ENCODE measurements at places on chromosomes 7 and 10.

DNA sequence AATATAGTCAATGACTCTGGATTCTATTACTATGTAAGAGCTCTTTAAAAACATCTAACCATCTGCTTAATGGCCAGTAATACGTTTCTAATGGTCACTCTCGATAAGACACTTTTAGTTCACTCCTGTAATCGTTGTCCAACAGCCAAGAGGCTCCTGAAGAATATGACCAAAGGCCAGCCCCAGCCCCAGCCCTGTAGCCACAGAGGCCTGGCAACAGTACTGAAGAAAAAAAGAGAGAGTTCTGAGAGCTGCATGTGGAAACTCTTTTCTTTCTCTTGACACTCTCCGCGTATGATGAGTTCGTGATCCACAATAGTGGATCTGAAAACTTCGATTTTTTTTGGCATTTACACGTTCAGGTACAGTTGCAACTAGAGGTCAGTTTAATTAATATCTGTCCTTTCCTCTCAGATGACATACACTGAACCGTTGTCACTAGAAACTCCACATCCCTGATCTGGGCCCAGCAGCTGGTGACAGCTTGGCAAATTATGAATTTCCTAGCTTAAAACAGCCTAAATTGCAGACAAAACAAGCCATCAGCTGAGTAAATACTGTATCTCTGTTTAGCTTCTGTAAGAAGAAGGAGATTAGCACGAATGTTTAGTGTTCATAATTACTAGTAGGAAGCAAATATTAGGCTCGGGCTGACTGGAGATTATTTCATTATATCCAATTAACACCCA is 456.7 kb downstream of the LRMDA start:
- DNase-seq = no peak

DNA sequence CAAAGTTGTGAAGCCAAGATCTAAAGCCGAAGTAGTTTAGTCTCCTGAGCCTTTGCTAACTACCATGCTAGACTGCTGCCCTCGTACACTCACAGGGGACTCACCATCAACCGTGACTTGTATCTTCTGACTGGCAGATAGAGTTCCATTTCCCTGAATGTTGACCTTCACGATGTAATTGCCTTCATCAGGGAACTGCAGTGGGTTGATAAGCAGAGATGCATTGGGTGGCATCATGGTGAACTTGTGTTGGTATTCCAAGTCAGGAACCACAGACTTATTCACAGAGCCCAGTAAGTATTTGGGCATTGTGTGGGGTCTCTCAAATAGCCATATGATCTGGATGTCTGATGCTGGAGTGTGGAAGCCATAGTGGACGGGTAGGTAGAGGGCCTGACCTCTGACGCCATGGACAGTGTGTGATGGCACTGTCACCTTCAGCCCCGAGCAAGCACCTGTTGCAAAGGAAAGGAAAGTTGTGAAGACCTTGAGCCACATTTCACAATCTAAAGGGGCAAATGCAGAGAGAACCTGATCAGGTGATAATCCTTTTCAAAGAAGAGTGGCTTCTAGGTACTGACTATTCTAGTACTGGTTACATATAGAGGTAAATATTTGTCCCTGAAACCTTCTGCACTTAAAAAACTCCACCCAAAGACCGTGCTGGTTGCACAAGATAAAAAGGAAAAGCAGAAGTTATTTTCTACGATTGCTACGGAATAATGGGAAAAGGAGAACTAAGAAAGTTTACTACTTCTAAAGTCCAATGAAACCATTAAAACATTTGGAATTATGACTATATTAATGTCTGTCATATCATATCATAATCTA is 7.1 kb downstream of the HEPACAM2 start:
- no peak for DNase-seq

DNA sequence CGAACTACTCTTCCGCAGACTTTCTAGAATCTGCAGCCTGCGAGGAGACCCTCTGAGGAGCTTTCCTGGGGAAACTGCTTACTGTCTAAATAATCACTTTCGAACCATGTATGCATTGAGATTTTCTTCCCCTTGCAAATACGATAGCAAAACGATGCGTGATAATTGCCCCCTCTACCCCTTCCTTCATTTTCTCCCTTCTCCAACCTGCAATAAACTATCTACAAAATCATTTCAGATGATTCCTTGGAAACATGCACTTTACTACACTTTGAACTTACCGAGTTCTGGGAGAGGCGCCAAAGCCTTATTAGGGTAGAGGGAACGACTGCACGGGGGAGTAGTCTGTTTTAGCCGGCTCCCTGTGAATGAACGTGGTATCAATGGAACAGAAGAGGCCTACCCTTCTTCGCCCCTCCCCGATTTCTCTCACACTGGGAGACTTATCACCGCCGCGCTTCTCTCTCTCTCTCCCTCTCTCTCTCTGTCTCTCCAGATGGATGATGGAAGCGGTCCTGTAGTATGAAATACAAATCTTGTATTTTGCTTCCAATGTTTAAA is at the start of gene FGFBP3:
FGFBP3 (minus strand) TSS at position 370 of the 561 bp plus-strand sequence. CDS start 517 bp downstream, outside the sequence.
- DNase-seq = peak; percentile 4

DNA sequence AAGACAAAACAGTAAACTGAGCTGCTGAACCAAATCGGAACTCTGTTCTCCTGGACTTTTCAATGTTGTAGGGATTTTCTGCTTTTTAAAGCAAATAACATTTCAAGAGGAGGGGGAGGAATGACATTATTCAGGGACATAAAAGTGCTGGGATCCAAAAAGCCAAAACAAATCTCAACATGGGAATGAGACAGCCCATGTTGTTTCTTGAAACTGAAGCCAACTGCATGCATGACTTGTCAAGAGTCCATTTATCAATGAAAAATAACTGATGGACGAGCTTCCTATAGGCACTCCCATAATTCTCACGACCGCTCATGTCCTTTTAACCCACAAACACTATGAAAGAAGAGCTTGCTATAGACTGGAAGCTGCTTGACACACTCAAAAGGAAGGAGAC is 27.8 kb downstream of the FAM53B start:
- DNase-seq = no peak

DNA sequence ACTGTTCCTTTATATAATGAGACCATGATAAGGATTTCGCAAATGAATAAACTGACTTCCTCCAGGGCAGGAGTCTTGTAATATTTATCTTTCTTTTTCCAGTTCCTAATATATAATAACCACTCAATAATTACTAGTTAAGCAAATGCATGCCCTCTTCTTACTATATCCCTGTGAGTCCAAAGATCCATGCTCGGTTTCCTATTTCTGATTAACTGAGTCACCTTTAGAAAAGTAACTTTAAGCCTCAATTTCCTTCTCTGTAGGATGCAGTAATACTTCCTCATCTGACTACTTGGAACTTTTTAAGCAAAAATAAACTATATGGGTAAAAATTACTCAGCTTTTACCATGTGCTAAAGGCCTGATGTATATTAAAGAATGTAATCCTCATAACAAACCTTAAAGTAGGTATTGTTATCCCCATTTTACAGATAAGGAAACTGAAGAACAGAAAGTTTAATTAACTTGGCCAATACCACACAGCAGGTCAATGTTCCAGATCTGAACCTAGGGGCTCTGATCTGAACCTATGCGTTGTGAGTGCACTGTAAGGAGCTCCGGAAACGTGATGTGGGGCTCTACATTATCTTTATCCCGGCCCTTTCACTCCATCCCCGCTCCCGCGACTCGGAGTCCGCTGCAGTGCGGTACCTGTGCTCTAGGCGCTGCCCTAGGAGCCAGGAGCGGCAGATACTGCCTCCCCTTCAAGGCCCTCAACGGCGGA is 458 bp downstream of the COX15 start:
- DNase-seq = no peak

DNA sequence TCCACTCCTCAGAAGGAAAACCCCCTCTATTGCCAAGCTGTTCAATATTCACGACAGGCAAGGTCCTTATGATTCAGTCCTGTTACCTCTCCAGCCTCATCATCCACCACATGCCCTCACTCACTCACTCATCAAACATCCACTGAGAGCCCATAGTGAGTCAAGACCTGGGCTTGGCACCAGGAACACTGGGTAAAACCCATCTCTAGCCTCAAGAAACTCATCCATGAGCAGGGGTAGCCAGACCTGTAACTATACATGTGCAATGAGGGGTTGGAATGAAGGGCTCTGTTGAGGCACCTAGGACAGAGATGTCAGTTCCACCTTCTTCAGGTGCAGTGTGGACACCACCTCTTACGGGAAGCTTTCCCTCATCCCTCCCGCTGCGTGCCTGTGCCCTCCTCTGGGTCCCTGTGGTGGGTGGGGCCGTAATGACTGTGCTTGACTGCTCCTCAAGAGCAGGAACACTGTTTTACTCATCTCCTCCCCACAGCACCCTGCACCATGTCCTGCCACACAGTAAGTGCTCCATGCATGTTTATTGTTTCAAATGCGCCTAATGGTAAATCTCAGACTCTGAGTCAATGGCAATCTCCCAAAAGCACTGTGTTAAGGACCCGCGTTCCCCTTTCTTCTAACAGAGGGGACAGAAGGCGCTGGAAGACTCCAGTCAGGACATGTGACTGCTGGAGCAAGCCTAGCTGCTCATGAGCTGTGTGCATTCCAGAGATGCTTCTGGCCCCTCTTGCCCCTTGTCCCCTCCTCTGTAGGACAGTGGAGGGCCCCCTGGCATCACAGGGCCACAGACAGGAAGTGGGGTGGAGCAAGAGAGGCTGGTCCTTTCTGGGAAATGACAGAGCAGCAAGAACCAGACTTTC is 95.4 kb downstream of the HIPK2 start:
- no peak for DNase-seq

- no peak for DNase-seq
These were observed 379.1 kb downstream of the DNAJB6 start for GRCh38 chr7:157715938-157716280.

DNA sequence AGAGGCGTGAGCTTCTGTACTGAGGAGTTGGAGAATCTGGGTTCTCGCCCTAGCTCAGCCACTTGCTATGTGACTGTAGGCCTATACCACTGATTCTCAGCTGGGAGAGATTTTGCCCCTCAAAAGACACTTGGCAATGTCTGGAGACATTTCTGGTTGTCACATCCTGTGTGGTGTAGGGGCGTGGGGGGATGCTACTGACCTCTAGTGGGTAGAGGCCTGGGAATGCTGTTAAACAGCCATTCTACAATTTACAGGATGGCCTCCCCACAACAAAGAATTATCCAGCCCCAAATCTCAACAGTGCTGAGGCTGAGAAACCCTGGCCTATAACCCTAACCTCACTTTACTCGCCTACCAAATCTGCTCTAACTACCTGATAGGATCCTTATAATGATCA is 58.8 kb upstream of the GAD2 start:
- DNase-seq = no peak

DNA sequence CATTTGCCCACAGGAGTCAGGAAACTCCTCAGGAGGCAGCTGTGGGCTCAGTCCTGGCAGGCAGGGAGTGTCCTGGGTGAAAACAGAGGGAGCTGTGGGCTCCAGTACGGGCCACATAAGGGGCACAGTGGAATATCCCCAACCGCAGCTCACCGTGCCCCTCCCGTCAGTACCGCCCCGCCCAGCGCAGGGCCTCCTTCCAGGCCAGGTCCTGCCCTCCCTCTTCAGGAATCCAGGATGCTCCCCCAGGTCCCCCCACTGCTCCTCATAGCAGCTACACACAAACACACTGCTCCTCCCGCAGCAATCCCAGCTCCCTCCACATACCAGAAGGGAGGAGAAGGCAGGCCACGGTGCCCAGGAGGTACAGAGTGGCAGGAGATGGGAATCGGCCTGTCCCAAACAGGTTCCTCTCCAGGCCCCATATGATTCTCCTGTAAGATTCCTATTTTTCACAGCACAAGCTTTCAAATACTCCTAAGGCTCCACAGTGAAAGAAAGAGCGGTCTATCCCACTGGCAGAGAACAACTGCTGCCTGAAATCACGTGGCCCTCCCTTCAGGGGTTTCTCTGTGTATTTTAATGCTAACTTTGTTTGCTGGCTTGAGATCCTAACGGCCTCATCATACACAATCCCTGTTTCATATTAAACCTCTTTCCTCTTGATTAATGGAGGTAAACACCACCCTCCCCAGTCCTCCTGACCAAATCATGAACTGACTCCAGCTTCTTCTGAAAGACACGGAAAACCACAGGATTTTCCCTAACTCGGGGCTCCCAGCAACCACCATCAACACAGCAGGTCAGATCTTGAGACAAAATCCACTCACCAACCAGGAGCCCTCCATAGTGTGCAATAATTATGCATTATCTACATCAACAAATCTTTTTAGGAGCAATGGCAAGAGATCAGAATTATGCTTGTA is 178.7 kb downstream of the TNS3 start:
- no peak for DNase-seq

- DNase-seq = no peak
These were observed 59.7 kb upstream of the LRRC18 start for GRCh38 chr10:48999346-48999745.

DNA sequence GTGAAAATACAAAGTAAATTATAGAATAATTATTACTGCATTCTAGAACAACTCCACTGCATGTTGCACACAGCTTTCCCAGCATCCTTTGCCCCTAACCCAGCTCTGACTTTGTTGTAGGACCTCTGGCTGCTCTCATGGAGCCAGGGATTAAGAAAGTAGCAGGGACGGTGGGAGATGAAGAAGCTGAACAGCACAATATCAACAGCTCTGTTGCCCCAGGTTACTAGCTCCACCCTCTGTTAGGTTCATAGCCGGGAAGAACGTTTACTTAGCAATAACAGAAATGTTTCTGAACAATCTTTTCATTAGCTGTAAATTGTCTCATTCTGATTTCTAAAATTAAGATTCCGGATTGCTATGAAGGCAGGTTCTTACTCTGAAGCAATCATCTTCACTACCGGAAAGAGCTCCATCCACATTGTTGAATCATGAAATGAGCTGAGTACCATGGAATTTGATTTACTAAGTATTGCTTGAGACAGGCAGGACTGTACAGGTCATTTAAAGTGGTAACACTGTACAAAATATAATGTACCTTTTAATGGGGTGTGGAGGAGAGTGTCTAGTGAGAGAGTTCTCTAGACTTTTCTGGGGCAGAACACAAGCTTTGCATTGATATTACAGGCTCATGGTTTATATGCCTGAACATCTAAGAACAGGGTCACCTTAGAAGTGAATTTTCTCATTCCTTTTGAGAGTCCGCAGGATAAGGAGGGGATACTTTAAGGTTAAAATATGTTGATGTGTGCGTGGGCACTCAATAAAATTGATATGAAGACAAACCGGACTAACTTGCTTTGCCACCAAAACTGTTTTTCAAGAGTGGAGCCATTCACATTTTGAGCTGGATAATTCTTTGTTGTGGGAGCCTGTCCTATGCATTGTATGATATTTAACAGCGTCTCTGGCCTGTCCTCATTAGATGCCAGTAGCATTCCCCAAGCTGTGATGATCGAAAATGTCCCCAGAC is 20.8 kb upstream of the RAB18 start:
- DNase-seq = no peak

DNA sequence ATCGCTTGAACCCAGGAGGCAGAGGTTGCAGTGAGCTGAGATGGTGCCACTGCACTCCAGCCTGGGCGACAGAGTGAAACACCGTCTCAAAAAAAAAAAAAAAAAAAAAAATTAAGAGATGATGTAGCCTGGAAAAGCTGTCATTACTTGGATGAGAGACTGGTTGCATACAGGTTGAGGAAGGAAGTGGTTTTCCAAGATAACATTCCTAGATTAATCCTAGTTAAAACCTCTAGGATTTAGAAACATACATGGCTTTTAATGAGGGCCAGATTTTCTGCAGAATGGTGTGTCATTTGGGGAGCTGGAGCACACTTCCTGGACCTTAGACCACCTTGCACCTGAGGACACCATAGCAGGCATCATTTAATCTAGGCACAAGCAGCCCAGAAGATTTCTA is 17.8 kb downstream of the VWA2 start:
- no peak for DNase-seq

Data from NCI-H524 treated with DMSO at 0.1 percent for 48 hours (cell line).